GM04503 (cell line): ENCODE measurements at places on chromosomes 16 and 17.

GRCh38 chr17:78876094-78876597 lies 26.9 kb downstream of the CEP295NL start:
- DNase-seq: no peak

DNA sequence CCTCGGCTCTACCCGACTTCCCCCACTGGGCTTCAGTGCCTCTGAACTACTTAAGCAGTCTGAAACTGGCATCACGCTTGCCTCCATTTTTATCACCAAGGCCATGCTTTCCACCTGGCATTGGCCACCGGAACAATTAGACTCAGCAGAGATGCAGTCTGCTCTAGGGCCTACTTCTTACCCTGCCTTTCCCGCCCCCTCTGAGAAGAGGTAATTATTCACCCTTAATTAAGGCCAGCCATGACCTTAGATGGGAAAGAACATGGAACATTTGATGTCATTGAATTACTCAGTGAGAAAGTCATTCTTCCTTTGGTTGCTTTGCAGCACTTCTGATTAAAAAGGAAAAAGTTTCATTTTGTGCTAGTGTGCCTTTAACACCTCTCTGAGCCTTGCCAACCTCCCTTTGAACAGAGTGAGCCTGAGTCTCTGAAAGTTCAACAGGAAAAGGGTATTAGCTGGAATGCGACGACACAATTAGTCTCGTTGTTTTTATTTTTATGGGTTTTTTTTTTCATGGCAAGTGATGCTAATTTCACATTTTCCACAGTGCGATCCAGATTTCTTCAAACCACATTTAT lies 60.9 kb upstream of the TNRC6A start:
- peak; percentile 65 for DNase-seq

DNA sequence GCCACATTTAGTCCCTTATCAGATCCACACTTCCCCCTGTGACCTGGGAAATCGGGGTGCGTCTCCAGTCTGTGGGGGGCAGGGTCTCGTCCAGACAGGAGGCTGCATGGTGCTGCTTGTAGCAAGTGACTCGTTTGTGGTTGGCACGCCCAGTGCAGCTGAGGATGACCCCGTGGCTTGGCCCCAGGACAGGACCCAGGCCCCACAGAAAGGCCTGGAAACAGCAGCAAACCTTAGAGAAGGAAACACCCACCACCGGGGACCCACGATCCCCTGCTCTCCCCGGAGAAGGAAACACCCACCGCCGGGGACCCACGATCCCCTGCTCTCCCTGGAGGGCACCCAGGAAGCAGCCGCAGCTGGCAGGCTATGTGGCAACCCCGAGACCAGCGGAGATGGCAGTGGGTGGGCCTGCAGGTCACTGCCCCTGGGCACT lies 8.2 kb upstream of the C16orf95 start:
- no peak for DNase-seq

GRCh38 chr16:62041401-62041800 lies 5.2 kb upstream of the CDH8 start:
- DNase-seq: peak; percentile 9

DNA sequence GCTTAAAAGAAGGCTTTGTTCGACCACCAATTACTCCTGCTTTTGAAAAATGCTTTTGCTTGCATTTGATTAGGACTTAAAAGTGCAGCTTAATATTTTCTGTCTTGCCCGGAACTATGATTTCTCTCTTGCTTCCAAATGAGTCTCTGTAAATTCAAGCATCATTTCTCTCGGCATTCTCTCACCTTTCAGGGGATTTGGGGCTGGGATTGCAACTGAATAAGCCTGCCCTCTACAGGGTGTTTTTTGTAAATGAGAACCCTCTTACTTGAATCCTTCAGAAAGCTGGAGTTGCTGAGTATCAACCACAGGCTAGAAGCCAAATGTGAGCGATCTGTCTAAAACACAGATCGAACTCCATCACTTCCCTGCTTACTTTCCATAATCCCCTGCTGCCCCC lies 234.6 kb downstream of the TMEM114 start:
- DNase-seq: no peak

DNA sequence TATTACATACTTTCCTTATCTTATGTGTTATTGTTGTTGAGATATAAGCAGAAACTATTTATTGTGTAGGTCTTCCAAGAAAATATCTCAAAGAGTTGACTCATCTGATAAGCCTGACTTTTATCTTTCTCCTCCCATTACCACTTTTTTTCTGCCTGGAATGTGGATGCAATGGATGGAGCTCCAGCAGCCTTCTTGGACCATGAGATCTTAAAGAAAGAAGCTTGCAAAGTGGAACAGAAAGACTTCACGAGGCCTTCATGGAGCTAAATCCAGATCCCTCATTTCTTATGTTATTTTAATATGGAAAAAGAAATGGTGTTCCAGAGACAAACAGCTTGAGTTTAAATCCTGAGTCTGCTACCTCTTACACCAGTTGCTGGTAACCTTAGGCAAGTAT lies 237.6 kb upstream of the FOXF1 start:
- no peak for DNase-seq

- DNase-seq: no peak
Measured at GRCh38 chr16:15034266-15035162, 21.4 kb downstream of the NTAN1 start.

DNA sequence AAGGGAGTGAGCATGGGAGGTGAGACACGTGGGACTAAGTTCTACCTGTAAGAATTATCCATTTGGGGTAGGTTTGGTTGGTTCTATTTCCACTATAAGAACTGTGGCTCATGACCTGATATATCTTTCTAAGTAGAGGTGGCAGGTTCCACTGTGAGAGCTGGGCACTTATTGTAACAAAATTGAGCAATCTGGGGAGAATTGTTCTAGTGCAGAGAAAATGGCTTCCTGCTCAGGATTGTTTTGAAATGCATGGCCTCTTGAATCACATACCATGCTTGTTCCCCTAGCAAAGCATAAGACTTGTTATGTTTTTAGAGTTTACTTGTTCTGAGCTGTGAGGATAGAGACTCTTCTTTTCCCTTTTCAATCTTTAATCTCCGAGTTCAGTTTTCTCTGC lies 125.9 kb downstream of the MAP2K6 start:
- no peak for DNase-seq

DNA sequence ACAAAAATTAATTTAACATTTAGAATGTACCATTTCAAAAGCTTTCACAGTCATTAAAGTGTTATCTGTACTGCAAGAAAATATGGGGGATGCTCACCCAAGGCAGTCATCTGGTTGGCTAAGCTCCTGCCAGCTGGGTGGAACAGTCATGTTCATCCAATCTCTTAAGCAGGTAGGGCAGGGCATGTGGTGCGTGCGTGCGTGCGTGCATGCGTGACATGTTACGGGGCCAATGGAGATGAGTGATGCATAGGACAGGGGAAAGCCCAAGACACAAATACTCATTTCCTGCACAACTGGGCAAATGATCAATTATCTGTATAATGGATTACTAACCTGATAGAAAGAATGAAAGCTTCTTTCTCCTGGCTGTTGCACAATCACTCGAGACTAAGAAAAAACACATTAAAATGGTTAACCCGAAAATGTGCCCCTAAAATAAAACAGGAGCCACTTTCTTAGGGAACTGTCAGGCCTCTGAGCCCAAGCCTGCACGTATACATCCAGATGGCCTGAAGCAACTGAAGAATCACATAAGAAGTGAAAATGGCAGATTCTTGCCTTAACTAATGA lies 104.4 kb downstream of the MYO1D start:
- DNase-seq: no peak

DNA sequence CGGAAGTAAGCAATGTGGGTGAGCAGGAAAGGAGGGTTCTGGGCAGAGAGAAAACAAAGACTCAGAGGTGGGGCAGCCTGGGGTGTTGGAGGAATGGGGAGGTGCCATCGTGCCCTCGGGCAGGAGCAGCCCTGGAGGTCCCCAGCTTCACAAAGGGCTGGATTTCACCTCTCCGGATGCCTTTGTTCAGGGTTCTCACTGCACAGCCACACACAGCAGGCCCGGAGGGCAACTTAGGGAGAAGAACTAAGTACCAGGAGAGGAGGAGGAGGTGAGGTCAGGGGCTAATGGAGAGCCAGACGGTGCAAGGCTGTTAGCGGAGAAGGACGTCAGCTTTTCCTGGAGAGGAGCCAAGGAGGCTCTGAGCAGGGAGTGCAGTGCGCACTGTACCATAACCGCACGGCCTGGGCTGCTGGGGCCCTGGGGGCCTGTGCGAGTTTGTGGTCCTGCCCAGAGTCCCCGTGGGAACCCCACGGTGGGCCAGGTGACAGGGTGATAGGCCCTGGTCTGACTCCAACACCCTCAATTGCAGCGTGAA lies 9.3 kb downstream of the ARRB2 start:
- no peak for DNase-seq

DNA sequence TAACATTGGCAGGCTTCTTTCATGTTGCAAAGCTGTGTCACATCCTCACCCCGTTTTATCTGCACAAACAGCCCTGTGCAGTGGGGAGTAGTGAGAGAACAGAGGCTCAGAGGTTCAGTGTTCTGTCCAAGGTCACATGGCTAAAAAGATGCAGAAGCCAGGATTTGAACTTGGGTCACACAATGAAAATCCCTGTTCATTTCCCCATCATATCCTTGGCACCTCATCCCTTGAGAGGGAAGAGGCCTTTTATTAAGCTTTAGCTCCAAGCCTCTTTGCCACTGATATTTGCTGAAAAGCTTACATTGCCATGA lies 106.6 kb downstream of the AMFR start:
- no peak for DNase-seq

DNA sequence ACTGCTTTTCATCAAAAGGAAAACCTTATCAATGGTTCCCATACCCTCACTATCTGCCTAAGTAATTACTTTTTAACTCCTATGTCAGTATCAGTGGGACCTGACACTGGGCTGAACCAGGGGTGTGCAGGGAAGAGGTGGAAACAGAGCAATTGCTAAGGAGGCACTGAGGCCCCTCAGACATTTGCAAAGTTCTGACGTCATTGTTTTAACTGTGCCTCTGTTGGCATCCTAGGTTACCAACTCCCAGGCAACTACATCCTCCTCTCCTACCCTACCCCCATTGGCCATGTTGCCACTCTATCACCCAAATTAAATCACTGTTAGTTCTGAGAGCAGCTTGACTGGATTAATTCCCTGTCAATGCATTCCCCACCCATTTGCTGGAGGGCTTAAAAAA lies 8.0 kb upstream of the WWOX start:
- no peak for DNase-seq

- DNase-seq: no peak
Measured at GRCh38 chr17:28549236-28550132, 2.9 kb downstream of the UNC119 start.

DNA sequence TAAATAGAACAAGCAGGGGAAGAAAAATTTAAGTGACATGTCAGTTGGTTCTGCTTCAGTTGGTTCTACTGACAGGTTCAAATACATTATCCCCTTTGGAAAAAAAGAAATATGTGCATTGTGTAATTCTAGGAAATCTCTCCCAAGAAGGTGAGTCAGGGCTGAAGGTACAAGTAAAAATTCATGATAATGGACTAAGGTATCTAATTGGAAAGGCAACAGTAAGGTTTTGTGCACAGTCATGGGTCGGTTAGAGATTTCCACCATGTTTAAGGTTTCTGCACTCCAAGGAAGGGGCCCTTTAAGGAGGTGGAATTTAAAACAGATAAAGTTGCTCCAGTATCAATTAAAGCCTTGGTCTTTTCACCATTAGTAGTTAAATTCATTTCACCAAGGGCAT lies 17.9 kb upstream of the B4GALNT2 start:
- DNase-seq: no peak

DNA sequence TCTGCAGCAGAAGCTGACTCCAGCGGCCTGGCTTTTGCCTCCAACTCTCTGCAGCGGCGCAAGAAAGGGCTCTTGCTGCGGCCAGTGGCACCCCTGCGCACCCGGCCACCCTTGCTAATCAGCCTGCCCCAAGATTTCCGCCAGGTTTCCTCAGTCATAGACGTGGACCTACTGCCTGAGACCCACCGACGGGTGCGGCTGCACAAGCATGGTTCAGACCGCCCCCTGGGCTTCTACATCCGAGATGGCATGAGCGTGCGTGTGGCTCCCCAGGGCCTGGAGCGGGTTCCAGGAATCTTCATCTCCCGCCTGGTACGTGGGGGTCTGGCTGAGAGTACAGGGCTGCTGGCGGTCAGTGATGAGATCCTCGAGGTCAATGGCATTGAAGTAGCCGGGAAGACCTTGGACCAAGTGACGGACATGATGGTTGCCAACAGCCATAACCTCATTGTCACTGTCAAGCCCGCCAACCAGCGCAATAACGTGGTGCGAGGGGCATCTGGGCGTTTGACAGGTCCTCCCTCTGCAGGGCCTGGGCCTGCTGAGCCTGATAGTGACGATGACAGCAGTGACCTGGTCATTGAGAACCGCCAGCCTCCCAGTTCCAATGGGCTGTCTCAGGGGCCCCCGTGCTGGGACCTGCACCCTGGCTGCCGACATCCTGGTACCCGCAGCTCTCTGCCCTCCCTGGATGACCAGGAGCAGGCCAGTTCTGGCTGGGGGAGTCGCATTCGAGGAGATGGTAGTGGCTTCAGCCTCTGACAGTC lies 1.3 kb downstream of the PARD6A start:
- no peak for DNase-seq

DNA sequence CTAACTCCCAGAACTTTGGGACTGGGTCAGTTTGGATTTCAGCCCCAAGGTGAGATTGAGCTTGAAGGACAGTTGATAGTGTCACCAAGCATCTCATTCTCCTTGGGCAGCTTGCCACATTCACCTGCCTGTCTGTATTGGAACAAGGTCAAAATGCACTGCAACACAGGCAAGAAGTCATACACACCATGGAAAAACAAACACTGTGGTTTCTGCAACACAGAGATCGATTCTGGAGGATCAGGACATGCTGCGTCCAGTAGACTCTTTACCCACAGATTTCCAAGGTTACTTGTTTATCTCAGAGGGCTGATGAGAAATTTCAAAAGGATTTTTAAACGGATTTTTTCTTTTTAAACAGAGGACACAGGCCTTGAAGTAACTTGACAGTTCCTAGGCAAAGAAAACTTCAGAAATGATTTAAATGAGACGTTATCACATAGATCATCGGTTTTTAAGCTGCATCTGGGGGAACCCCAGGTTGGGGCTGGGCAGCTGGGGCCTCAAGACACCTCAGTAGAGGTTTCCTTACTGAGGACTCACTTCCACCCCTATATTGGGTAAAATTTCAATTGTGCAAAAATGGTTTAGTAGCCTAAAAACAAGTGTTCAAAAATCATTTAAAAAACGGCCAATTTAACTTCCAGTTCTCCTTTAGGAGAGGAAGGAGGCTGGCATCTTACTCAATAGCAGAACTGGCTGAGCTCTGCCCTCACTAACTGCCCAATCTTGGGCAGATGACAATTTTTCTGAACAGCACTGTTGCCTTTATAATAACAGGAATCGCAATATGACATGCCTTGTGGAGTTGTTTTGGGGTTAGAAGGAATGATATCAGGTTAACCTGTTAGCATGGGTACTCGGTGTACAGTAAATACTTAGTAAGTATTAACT lies 299.3 kb downstream of the XYLT1 start:
- no peak for DNase-seq

DNA sequence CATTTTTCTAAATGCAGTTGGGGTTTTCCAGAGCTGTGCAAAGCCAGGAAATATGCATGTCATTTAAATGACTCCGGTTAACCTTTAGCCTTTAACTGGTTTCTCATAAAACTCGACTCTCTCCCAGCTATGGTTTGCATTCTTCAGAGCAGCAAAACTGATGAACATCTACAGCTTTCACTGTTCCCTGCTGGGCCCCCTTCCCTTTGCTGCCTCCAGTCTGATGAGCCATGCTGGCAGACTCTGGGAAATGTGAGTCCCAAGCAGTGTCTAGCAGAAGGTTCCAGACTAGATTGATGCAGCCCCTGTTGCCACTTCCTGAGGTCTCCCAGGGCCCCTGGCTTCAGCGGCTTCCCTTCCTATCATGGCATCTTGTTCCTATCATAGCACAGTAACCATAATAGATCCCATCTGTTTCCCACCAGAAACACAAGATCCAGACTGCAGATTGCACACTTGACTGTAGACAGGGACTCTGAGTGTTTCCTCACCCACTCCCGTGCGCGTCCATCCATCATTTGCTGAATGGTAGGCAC lies 135.4 kb downstream of the CLEC16A start:
- DNase-seq: peak; percentile 89
